Activated T-cell treated with anti-CD3 and anti-CD28 coated beads, Interleukin-2, amount 50 U/mL, for 1 hour (primary cell): ENCODE measurements at places on chromosomes 16 and 17.

DNA sequence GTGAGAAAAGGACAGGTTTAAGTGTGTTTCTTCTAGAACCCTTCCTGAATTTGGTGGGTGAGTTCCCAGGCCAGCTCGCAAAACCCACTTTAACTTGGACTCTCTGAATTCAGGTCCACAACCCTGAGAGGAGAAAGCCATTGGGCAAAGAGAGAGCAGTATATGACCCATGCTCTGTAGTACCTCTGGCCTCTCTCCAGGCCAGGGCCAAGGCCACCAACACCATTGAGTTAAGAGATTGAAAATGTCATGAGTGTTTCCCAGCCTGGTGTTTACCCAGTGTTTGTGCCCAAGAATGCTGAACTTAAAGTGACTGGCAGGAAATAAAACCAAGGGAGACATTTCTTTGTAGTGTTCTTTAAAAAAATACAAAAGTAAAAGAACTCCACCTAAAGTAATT is 410.4 kb upstream of the CDH5 start:
- DNase-seq, result no peak

GRCh38 chr16:55189224-55189623 is 134.8 kb upstream of the IRX6 start:
- no peak for DNase-seq

DNA sequence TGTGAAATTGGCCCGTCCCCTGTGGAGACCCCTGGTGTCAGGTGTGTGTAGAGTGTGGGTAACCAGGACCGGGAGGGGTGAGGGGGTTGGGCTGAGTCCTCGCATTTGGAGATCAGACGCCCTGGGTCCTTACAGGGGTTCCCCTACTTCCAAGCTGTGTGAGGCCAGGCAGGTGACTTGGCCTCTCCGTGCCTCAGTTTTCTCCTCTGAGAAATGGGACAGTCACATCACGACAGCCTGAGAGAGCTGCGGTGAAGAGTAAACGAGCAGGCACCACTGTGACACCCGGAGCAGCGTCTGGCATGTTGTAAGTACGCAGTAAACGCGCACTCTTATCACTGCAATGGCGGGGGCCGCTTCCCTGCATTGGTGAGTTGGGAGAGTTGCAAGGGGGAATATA is 152.5 kb upstream of the CIBAR2 start:
- DNase-seq, result no peak

- no peak for DNase-seq
Observed at GRCh38 chr17:42642336-42642735, 16.7 kb upstream of the TUBG2 start.

- DNase-seq, result no peak
Observed at GRCh38 chr17:44466339-44466738, 36.9 kb downstream of the GPATCH8 start.

GRCh38 chr16:16996827-16997226 is 473.9 kb downstream of the XYLT1 start:
- DNase-seq, result no peak

DNA sequence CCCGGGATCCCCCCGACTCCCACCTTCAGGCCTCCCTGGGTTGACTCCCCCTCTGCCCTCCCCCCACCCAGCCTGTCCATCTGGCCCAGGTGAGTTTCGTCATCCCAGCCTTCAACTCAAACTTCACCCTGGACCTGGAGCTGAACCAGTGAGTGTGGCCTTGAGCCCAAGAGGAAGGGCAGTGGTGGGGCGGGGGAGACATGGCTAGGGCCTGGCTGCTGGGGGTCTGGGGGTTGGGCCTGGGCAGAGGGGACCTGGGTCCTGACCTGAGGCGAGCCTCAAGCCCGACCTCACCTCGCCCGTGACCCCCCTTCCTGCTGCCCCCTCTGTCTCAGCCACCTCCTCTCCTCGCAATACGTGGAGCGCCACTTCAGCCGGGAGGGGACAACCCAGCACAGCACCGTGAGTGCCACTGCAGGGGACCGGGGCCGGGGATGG is 10.9 kb downstream of the ADAM11 start:
- no peak for DNase-seq

- DNase-seq, result no peak
Observed at GRCh38 chr16:31920373-31920772, 46.8 kb downstream of the ZNF267 start.
